ENCODE measurements at places on chromosomes 12 and 14.
A peak's percentile ranks its signal among the peaks of the same experiment; 100 is the strongest.

GRCh38 chr12:76890151-76891143 is 11.6 kb upstream of the CSRP2 start:
- peak; percentile 55 for DNase-seq

- DNase-seq = no peak
Measured at GRCh38 chr12:20342111-20342510, 26.2 kb upstream of the PDE3A start.

DNA sequence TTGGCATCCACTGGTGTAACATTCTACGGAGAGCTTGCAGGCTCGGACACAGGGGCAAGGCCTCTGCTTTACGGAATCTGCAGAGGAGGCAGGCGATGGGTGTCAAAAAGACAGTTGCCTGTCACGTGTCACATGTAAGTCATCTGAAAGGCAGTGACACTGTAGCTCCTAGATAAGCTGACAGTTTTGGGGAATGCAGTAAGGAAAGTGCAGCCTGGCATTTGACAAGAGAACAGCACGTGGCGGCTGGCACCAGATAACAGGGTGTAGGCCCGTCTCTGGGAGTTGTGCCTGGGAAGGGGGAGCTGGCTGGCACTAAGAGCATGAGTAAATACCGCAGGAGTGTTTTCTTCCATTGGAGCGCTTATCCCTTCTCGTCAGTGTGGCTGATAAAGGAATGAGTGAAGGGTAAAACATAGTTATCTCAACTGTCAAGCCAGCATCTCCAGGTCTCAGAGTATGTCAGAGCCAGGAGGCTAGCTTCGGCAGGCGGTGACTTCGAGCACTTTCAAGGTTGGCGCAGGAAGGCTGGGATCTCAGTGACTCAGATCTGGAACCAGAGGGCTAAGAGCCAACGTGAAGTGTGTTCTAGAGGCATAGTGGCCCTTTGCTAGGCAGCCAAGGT is 26.1 kb downstream of the ADCK1 start:
- DNase-seq = no peak

DNA sequence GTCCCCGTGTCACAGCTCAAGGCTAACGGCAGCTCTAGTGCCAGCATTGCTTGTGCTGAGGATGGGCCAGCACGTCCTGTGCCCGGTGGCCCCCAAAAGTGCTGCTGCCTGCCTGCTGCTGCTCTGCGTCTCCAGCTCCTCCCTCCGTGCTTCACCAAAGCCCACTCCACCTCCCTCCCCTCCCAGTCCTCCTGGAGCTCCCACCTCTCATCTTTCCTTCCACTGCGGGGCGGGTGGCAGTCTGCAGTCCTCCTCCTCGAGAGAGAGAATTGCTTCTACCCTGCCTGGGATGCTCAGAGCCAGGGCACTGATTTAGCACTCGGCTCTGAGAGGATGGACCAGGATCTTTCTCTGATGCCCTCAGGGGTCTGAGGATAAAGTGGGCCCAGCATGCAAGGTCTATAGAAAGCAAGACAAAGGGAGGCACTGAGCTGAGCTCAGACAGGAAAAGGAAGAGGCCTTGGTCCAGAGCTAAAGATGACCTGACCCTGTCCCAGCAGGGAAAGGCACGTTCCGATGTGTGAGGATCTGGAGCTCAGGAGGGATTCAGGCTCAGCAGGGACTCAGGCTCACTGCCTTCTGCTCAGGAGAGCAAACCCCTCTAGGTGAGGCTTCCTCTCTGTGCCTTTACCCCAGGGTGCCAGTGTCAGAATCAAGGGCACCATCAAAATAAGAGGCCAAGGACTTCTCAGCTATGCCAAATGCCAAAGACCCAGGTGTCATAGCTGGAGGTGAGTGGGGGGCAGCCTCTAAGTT is 113.1 kb upstream of the FKBP4 start:
- DNase-seq = no peak

- no peak for DNase-seq
Measured at GRCh38 chr14:92437729-92438285, 75.8 kb upstream of the RIN3 start.

DNA sequence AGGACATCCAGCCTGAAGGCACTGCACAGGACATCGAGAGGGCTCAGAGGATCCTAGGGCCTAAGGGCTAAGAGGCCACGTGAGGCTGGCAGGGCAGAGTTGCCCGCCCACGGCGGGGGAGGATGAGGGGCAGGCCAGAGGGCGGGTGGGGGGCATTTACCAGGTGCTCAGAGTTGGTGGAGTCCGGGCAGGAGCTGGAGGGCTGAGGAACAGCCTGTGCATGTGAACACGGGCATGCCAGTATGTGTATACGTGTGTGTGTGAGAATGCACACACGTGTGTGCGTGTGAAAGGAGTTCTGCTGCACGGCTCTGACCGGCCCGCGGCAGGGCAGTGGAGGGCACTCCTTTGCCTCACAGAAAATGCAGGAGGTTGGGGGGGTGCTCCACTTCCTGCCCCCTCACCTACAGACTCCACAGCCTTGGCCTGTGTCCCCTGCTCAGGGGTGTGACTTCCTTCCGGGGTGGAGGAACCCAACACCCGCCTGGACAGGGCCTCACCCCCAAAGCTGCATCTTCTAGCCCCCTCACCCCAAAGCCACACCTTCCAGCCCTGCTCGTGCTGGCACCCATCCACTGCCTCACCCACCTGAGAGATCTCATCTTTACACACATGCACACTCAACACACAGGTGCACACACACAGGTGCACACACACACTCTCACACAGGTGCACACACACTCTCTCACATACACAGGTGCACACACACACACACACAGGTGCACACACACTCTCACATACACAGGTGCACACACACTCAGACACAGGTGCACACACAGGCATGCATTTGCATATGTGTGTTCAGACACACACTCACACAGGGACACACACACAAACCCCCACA is 11.8 kb upstream of the GPR132 start:
- peak; percentile 51 for DNase-seq

GRCh38 chr12:128906485-128907137 is 53.3 kb downstream of the GLT1D1 start:
- DNase-seq = no peak

- DNase-seq = no peak
Measured at GRCh38 chr12:42716491-42716891, 126.9 kb upstream of the PRICKLE1 start.

DNA sequence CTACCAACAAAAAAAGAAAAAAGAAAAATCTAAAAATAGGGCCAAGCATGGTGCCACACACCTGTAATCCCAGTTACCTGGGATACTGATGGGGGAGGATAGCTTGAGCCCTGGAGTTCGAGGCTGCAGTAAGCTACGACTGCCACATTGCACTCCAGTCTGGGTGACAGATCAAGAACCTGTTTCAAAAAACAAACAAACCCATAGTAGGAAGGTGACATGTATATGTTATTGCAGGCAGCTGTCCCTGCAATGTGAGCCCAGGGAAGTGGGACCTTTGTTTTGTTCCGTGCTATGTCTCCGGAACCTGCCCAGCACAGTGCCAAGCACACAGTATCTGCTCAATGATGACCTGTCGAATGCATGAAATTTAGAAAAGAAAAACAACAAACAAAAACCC is 37.2 kb upstream of the YY1 start:
- DNase-seq = no peak

- DNase-seq = no peak
Measured at GRCh38 chr12:67911275-67911600, 78.0 kb upstream of the IFNG-AS1 start.

DNA sequence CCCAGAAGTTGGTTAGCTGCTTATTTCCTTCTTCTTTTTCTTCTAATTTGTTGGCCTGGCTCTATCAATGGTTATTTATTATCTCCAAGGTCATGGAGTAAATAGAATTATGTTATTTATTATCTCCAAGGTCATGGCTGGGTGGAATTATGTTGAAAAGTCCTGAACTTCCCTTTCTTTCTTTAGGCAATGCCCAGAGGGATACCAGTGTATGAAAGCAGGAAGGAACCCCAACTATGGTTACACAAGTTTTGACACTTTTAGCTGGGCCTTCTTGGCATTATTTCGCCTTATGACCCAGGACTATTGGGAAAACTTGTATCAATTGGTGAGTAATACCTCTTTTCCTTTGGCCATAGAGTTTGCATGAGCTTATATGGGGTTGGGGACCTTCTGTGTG is 111.6 kb downstream of the SCN8A start:
- no peak for DNase-seq

DNA sequence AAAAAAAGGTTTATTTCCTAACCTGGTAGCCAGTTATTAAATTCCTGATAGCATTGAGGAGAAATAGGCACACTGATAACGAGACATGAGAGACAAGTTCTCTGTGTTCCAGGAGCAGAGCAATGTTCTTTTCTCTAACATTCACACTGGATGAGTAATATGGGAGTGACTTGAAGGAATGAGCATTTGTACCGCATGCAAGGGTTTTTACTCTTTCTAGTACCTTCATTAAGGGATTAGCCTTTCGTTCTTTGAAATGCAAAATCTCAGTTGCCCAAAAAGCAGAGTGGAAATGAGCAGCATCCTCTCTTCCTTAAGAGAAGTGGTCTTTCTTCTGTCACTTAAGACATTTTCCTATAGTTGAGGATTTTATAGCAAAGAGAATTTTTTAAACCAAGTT is 54.7 kb downstream of the FGD4 start:
- DNase-seq = no peak

- no peak for DNase-seq
Measured at GRCh38 chr12:71626768-71627167, 36.9 kb downstream of the ZFC3H1 start.

- peak; percentile 90 for DNase-seq
Measured at GRCh38 chr14:61456720-61457119, 135.3 kb downstream of the PRKCH start.

- no peak for DNase-seq
Measured at GRCh38 chr14:59847711-59848110, 22.9 kb downstream of the RTN1 start.

GRCh38 chr12:101799774-101800173 is 31.0 kb downstream of the GNPTAB start:
- DNase-seq = no peak

- DNase-seq = no peak
Measured at GRCh38 chr12:120653611-120654010, 13.2 kb downstream of the CABP1 start.

DNA sequence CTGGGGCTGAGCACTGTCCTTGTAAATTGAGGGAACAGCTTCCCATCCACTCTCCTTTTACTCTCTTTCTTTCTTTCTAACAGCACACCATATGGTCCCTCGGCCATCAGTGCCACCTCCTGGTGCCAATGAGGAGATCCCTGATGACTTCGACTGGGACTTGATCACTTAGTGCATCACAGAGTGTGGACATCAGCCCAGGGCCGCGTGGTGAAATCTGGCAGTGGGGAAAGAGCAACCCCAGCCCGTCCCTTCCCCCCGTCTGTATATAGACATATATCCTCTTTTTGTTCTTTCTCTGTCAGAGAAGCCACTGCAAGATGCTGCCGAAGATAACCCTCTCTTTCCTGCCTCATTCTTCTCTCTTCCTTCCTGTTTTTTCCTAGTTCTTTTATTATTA is 13.5 kb downstream of the C3AR1 start:
- no peak for DNase-seq

DNA sequence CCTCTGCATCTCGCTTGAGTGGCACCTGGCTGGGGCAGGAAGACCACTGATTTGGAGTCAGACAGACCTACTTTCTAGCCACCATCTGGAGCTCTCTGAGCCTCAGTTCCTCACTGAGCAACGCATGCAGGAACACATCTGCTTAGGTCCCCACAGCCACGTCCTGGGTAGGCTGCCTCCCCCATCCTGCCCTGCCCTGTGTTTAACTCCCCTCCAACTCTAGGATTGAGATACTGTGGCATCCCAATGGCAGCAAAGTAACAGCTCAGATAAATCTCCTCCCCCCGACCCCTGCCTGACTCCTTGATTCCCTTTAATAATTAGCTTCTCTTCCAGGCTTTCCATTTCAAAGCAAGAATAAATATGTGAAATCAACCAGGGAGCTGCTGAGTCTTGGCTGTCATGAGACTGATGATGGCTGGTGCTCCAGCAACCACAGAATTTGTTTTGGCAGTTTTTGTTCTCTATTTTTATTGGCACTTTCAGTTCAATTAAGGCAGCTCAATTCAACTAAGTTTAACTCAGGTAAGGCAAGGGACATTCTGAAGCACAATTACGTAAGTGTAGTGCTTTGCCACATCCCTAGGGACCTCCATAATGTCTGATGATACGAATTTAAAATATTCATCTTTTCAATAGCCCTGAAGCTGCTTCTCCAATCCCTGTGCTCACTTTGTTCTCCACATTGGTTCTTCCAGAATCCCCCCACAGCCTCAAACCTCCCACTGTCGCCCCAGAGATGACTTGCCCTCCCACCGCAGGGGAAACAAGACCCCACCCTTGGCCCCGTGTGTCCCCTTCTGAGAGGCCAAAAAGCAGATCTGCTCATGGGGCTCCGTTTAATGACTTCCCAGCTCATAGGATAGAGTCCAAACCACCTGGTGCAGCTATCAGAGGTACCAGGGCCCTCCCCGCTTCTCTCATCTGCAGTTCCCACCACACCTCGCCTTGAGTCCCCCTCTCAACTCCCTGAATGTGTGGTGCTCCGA is 58.2 kb downstream of the ESR2 start:
- DNase-seq = no peak

DNA sequence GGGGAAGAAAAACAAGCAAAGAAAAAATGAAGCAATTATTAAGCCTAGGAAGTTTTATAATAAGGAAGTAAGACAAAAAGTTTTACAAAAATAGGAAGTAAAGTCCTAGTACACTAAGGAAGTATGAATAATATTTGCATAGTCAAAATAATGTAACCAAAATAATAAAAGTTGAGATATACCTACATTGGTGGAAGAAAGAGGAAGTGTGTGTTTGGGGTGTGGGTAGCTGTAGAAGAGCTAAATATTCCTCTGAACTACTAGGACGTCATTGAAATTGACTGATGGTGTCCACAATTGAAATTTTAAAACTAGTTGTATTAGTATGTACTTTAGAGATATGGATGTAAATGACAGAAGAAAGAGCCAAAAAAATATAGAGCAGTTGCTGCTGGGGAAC is 228.4 kb upstream of the OTX2 start:
- DNase-seq = no peak

GRCh38 chr14:32913725-32914124 is 25.0 kb upstream of the NPAS3 start:
- DNase-seq = no peak

DNA sequence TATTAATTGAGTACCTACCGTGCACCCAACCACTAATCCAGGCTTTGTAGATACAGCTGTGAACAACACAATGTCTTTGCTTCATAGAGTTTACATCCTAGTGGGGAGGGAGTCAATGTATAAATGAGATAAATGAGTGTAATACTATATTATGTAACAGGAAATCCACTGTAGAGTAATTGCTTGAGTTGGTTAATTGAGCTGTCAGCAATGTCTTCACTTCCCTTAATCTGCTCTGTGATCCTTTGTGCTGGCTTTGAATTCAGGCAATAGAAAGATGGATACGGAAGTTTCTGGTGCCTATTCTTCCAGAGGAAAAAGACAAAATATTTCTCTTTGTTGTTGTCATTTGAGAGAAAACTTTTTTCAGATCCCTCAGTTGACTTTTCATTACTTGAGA is 104.0 kb upstream of the SLC16A7 start:
- no peak for DNase-seq
